H54 (cell line): ENCODE measurements at places on chromosomes 5 and 9.

GRCh38 chr5:2257326-2258244, 374.9 kb upstream of the IRX4 start:
- no peak for DNase-seq

DNA sequence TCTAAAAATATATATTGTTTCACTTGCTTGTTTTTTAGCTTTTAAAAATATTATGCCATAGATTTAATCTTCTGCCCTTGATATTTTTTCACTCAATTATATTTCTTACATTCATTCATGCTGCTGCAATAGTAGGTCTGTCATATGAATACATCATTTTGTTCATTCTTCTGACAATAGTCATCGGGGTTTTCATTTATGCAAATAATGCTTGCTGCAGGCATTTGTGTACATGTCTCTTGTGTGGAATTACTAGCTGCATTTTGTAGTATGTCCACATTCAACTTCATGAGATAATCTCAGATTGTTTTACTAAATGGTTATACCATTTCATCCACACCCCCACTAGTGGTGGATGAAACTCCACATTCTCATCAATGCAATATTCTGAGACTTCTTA, 5.3 kb upstream of the PLPP1 start:
- no peak for DNase-seq

DNA sequence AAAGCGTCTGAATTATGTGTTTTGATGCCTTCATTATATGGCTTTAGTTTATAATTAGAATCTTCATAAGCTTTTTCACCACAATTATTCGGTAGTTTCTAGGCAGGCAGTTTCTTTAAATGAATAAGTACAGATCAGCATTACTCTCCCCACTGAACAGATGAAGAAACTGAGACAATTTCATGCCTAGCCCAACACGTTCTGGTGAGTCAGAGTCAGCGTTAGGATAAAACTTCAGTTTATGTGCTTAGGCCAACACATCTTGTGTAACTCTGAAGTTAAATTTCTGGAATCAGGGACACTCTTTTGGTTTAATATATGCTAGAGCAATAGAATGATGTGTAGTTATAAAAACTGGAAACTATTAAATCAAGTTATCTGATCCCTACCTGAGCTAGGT, 186.7 kb upstream of the ELL2 start:
- DNase-seq = no peak

GRCh38 chr5:103393101-103393754, 134.7 kb downstream of the MACIR start:
- no peak for DNase-seq

- DNase-seq = no peak
Observed at GRCh38 chr5:96927008-96927407, 8.9 kb upstream of the LNPEP start.

GRCh38 chr5:115274584-115274983, 11.9 kb upstream of the PGGT1B start:
- DNase-seq = no peak

DNA sequence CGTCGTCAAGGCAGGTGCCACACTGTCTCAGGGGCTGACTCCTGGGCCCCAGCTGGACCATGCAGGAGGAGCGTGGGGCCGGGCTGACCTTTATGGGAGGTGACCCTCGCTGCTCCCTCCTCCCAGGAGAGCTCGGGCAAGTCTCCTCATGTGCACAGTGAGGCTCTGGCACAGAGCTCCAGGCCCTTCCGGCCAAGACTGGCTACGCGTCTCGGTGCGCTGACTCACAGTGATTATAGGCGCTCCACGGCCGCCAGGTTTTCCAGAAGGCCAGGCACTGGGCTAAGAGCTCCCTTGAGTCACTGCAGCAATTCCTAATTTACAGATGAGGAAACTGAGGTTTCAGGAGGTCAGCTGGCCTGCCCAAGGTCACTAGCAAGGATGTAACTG, 47.4 kb downstream of the VAV2 start:
- DNase-seq = peak; percentile 87

GRCh38 chr9:10447036-10447435, 165.8 kb downstream of the PTPRD start:
- no peak for DNase-seq

GRCh38 chr5:92337772-92338234, 954.7 kb upstream of the ARRDC3 start:
- no peak for DNase-seq

DNA sequence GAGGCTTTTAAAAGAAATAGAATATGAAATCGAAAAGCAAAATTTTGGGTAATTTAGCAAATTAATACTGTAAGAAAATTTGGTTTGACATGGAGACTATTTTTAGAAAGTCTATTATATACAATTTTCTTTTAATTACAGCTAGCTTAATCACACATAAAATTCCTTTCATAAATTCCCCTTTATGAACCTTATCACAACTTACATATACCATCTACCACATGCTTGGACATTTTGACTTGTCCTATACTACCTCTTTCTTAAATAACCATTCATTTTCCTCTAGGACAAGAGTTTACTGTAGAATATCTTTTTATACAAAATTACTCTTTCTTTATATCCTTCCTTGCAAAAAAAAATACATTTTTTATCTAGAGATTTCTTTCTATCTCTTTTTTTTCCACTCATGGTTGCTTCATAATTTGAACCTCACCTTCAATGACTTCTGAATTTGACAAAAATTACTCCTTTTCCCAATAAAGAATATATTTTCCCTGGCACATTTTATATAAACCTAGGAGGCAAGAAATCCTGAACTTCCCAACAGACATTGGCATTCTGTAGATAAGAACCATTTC, 34.0 kb upstream of the SYK start:
- no peak for DNase-seq

- DNase-seq = peak; percentile 1
Observed at GRCh38 chr9:7844242-7844641, 44.7 kb upstream of the DMAC1 start.

DNA sequence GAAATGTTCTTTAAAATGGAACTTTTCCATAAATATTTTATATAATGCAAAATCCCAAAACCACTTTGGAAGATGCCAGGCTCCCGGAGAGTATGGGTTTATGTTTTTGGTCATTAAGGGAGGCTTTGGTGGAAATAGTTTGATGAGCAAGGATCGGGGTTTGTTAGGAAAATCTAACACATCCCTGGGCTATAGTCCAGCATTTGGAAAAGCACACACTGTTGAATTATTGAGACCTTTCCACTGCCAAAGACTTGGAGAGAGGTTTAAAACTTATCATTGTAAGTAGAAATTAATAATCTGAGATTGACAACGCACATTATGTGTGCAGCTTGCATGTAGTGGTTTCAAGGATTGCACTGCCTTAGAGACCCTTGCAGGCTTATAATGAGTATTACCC, 156.3 kb downstream of the PARP8 start:
- no peak for DNase-seq

DNA sequence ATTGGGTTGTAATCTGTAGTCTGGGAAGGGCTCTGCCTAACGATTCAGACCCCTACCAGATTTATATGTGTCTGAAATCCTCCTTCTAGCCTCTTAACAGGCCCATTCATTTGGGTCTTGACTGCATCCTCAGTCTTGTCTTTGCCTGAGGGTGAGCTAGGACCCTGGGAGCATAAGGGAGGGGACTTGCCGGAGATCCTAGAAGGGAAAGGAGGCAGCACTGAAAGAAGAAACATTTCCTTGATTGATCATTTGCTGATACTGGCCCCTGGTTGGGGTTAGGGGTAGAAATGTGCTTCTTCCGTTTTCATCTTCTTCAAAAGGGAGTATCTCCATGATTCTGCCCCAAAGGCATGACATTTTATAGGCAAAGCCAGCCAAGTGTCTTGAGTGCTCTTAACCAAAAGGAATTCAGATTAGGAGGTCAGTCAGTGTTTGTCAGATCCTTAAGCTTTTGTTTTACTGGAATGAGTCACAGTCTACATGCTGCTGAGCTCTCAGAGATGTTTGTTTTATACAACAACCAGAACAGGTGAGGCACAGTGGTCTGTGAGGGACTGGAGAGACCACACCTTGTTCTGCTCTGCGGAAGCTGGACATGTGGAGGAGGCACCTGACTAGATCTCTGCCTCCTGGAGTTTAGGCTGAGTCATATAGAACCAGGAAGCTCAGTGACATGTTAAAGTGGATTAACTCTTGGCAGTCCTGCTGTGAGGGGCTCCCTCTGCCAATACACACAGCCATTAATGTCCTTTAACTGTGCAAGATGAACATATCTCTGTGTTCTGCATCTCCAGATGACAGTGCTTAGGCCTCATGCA, 37.7 kb downstream of the PCDHAC2 start:
- DNase-seq = peak; percentile 40

- no peak for DNase-seq
Observed at GRCh38 chr5:157026789-157027424, 32.0 kb downstream of the HAVCR1 start.

- DNase-seq = no peak
Observed at GRCh38 chr9:37904445-37905130, 661 bp upstream of the SLC25A51 start.

- no peak for DNase-seq
Observed at GRCh38 chr9:120654272-120654671, 60.0 kb downstream of the MEGF9 start.

GRCh38 chr5:54390015-54390414, 65.5 kb upstream of the HSPB3 start:
- peak; percentile 45 for DNase-seq

DNA sequence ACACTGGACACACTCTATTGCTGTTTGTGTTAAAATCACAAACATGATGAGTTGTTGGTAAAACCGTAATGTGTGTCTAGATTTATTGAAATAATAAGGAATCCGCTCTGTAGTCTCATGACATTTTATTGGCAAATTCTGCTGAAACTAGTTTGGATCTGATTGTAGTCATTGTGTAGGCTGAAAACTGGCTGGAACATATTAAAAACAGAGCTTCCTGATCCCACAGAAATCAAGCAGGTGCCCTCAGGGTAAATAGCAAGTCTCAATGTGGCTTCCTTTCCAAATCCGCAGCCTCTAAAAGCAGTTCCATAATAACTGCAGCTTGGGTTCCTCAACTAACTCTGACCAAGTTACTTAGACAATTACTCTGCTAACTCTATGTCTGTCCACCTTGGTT, 427.5 kb upstream of the KIF2A start:
- no peak for DNase-seq

DNA sequence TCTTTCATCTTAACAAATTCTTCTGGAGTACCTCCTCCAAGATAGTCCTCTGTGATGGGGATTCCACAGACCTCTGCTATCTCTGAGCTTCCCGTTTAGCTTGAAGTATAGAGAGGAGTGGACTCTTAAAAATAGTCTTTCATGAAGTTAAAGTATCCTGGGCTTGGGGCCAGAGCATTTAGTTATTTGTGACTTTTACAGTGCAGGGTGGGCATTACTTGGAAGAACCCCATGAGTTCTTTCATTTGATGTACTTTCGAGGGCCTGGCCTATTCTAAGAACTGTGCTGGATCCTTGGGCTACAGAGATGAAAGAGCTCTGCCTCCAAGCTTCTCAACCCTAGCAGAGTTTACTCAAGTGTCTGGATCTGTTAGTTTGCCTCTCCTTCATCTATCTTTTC, 131.5 kb downstream of the ZSWIM6 start:
- DNase-seq = no peak

DNA sequence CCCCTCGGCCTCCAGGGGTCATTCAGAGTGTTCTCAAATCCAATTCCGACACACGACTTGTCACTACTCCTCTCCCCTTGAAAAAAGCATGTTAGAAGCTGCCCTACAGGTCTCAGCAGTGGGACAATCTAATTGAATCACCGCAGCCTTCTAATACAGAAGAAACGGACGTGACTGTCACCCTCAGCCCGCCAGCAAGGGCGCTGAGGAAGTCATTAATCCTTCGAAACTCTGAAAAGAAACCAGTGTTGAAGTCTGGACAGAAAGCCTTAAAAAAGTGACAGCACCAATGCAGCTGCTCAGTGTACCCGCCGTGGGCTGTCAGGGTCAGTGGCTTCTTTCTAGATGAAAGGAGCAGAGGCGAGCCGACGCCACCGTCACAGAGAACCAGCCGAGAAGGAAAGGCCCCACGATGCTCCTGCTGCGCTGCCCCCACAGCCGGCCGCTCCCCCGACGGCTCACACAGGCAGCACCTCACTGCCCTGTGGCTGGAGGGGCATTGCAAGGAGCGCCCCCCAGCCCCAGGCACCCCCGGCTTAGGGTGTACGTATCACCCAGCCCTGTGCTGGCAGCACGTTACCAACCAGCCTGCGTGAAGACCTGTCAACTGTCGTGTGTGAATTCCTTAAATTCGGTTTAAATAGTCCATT, 5.7 kb downstream of the BRD3OS start:
- no peak for DNase-seq

GRCh38 chr5:78757269-78758053, 108.9 kb upstream of the LHFPL2 start:
- DNase-seq = no peak

DNA sequence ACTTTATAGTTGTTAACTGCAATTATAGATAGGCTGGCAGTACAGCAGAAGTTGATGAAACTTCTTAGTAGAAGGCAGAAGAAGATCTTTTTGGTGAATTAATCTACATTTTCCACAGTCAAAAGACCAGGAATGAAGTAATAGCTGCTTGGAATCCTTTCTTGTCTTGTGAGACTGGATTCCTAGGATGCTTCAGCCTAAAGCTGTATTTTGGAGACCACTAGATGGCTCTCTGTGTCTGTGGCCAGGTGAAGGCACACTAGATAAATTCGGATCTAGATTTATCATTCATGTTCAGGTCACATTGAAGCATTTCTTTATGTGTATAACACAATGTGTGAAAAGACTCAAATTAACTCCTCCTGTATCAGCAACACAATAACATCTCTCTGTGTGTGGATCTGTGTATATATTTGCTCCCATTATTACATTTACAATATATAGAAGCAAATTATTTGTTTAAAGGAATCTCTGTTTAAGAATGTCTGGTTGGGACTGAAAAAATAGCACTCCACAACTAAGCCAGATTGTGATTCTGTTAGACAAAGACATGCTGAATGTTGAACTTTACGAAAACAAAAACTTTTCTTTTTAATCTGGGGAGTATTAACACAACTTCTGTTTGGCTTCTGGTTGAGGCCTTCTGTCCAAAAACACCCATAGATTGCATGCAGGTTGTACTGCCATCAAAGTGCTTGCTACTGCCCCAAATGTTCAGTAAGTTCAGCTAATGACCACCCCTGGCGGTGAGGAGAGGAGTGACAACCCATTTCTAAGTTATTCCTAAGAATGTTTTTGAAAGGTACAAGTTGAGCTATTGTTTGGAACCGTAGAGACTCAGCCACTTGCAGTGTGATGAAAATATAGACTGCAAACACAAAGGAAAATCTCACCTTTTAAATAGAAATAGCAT, 10.6 kb downstream of the GRIN3A start:
- DNase-seq = no peak

DNA sequence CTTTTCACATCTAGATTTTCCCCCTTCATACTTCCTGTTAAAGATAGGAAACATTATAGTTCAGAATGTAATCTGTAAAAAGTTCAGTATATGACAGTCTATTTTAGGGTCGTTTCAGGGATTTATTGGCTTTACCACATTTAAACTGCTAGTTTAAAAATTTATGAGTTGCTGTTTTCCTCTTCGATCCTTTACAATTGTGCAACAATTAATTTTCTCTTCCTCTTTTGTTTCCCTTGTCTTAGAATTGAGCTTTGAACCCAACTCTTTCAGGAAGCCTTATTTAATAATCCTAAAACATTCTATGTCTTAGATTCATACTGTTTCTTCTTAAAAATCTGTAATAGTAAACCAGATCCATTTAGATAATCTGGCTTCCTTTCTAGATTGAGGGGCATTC, 16.4 kb downstream of the ZSWIM6 start:
- DNase-seq = no peak
